ENCODE measurements at places on chromosomes 11 and 22.

DNA sequence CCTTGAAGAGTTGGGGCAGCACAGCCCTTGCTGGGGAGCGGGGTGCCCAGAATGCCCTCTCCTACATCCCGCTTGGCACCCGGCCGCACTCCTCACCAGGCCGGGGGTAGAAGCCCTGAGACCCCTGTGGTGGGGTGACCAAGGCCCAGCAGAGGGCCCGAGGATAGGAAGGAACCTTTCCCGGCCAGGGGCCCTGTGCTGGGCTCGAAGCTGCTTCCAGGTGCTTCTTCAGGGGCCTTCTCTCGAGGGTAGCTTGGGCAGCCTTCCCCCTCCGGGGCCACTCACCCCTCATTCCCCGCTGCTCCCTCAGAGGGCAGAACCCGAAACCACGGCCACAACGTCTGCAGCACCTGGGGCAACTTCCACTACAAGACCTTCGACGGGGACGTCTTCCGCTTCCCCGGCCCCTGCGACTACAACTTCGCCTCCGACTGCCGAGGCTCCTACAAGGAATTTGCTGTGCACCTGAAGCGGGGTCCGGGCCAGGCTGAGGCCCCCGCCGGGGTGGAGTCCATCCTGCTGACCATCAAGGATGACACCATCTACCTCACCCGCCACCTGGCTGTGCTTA lies 752 bp downstream of the MUC2 start:
- no peak for DNase-seq

GRCh38 chr11:57896361-57897145 lies 127.1 kb upstream of the OR9Q1 start:
- no peak for DNase-seq

GRCh38 chr11:34787895-34788294 lies 128.3 kb downstream of the APIP start:
- no peak for DNase-seq

DNA sequence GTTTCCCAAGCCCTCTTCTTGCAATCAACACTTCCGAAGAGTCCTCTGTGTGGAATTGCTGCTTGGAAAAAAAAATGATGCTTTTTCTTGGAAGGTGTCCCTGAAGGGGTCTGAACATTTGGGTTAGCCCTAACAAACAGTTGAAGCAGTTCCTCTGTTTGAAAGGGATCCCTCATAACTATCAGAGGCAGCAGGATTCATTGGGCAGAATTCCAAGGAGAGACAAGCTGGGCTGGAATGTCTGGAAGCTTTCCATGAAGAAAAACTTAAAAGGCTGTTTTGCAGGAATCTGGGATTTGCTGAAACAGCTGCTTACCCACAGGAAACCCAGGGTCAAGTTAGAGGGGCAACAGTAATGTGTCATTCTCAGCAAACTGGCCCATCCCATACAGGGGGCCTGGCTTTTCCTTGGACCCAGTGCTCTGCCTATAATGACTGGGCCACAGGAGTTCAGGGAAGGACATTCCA lies 3.1 kb downstream of the CSNK2A3 start:
- DNase-seq, result no peak

- no peak for DNase-seq
Observed at GRCh38 chr11:95065336-95065735, 1.4 kb upstream of the SRSF8 start.

GRCh38 chr11:26987731-26988130 lies 6.2 kb upstream of the FIBIN start:
- no peak for DNase-seq

DNA sequence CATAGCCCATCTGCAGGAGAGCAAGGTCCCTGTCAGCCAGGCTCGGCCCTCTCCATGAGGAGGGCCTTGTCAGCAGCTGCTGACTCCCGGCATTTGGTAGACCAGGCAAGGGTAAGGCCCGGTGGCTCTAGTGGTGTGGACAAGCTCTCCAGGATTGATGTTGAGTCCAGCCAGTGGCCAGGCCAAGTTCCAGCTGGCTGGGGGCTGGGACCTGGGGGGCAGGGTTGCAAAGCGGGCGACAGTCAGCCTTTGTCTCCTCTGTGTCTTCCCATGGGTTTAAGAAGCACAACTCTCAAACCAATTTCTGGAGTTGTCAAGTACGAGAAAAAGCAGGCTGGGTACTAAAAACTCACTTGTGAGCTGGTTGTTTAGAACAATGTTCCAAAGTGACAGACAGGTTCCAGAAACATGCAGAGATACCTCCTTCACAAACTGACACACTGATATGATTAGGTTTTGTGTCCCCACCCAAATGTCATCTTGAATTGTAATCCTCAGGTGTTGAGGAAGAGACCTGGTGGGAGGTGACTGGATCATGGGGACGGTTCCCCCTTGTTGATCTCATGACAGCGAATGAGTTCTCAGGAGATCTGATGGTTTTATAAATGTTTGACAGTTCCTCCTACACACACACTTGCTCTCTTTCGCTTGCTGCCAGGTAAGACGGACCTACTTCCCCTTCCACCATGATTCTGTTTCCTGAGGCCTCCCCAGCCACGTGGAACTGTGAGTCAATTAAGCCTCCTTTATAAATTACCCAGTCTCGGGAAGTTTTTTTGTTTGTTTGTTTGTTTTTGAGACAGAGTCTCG lies 52.3 kb upstream of the SERPIND1 start:
- no peak for DNase-seq

DNA sequence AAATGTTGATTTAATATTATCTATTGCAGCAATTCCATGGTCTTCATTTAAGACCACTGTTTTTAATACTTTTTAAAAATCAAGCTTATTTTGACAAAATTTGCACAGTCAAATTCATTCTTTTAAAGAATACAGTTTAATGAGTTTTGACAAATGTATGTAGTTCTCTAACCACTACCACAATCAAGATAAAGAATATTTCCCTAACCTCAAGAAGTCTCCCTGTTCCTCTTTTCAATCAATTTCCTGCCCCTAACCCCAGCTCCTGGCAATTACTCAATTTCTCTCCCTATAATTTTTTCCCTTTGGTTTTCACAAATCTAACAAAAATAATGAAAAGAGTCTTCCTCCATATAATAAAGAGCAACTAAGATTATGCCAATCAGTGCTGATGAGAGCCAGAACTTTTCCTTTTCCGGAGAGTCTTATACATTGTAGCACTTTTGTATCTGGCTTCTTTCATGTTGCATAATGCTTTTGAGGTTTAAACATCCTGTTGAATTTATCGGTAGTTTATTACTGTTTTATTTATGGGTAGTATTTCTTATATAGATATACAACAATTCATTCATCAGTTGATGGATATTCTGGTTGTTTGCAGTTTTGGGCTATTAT lies 231.7 kb downstream of the AASDHPPT start:
- DNase-seq, result no peak

- no peak for DNase-seq
Observed at GRCh38 chr22:45959719-45960476, 17.1 kb downstream of the WNT7B start.

DNA sequence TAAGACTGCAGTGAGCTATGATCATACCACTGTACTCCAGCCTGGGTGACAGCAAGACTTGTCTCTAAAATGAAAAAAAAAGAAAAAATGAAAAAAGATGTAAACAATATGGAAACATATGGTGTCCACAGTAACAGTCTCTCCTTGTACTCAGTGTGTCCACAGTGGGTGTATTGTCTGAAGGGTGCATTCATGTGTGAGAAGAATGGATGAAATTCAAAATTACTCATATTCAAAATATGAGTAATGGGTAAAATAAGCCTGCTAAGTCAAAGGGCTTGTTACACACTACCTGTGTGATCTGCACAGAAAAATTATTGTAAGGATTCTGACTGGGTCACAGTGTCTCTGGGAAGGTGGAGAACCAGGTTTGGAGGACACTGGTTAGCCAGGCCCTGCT lies 26.9 kb downstream of the PPFIA1 start:
- no peak for DNase-seq

Data from CD4-positive, alpha-beta T cell (primary cell).